ENCODE measurements at places on chromosomes 2 and 18.

GRCh38 chr18:63152096-63152495 is 167.5 kb downstream of the BCL2 start:
- DNase-seq = no peak

GRCh38 chr2:112481050-112481527 is 867 bp upstream of the TTL start:
- DNase-seq = no peak

- DNase-seq = no peak
Measured at GRCh38 chr2:172806996-172807395, 71.4 kb downstream of the RAPGEF4 start.

DNA sequence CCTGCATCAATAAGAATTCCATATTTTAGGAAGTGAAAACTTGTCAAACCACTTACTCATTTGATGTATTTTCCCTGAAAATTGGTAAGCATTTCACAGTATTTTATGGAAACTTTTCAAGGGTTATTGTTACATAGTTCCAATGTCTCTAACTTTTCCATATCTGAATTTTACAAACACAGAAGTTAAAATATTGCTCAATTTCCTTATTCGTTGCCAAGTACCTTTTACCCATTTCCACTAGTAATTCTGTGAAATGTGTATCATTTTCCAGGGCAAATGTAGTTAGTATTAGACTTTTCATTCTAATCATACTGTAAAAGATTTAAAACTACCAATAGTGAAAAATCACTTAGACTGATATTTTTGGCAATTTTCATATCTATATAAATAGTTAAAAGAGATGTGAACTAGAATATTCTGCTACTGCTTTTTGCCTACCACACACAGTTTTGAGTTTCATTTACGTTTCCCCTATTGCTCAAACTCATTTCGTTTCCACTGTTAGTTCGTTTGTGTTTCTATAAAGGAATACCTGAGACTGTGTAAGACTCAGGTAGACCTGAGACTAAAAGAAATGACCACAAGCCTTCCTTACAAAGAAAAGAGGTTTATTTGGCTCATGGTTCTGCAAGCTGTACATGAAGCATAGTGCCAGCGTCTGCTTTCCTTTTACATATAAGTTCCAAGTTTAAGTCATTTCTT is 86.3 kb downstream of the PMS1 start:
- DNase-seq = no peak

All from NCI-H187 treated with DMSO at 0.1 percent for 48 hours (cell line).